ENCODE measurements at places on chromosomes 16 and 17. TPM values are rescaled to one million over a fixed set of nuclear protein-coding genes. Genes with fewer than 3 reads are reported as not detected.

DNA sequence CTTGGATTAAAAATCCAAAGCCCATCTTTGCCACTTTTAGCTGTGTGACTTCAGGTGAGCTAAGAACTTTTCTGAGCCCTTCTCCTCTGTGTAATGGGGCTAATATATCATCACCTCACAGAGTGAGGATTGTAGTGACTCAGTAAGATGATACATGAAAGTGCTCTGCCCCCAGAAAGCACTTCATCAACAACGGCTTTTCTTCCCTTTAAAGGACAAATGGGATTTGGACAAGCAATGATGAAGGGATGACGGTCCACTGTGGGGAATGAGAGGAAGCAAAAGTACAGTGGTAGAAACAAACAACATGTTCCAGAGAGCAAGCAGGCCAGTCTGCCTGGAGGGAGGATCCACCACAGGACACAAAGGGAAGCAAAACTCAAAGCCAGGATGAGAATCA is 14.3 kb upstream of the TMED6 start:
- H3K27ac ChIP-seq = no peak overlapping the region
- no peaks in the 10 kb centered on the region for H3K27me3 ChIP-seq
- no peak overlapping the region for H3K4me3 ChIP-seq
- no peaks in the 10 kb centered on the region for H3K4me1 ChIP-seq
- peaks cover 74% of the 10 kb centered on the region for H3K36me3 ChIP-seq

DNA sequence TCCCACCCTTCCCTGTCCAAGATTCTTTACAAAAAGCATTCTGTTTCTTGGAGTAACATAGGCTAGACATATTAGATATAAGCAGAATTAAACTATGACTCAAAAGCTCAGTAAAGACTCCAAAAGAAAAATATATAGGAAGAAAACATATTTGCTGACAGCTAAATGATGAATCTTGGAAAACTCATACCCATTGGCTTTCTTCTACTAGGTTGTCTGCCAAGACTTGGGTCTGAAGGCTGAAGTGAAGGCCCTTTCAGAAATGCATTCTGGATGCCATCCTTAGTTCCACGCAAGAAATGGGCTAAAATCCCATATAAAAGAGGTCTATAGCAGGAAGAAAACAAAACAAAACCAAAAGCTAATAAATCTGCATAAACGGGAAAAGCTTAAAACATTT is 15.1 kb downstream of the CEP20 start:
- H3K4me1 ChIP-seq = no peaks in the 10 kb centered on the region
- H3K36me3 ChIP-seq = peaks cover 20% of the 10 kb centered on the region
- no peak for DNase-seq
- H3K27ac ChIP-seq = no peak overlapping the region
- no peaks in the 10 kb centered on the region for H3K27me3 ChIP-seq

GRCh38 chr17:63998050-63998720 is at the start of gene PRR29:
Gene PRR29, plus strand, starts transcription at chr17:63998351. Its CDS starts 14 bp downstream, at chr17:63998365.
- peak within 1 kb of the TSS; percentile 56 for H3K4me3 ChIP-seq
- no peaks in the 10 kb centered on the region for H3K27me3 ChIP-seq
- no peak within 1 kb of the TSS for H3K27ac ChIP-seq
- H3K36me3 ChIP-seq = peaks cover 10% of the 10 kb centered on the region
- peaks cover 12% of the 10 kb centered on the region for H3K4me1 ChIP-seq

DNA sequence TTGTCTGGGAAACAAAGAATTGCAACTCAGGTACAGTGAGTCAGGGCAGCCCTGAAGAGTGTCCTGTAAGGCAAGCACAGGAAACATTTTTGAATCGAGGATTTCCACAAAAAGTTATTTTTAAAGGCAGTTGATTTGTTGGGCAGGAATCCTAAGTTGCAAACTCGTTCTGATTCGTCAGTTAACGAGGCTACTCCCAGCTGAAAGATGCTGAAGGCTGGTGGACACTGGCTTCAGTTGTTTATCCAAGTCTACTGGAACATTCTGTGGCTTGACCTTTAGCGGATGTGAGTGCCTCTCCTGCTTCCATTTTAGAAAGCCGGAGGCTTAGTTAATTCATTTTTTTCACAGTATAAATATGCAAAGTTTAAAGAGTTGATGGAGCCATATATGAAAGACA is 84.2 kb downstream of the KCNJ12 start:
- H3K4me3 ChIP-seq = no peak overlapping the region
- no peaks in the 10 kb centered on the region for H3K27me3 ChIP-seq
- H3K27ac ChIP-seq = no peak overlapping the region
- H3K36me3 ChIP-seq = no peaks in the 10 kb centered on the region
- no peak for DNase-seq
- H3K4me1 ChIP-seq = peaks cover 8% of the 10 kb centered on the region

- peaks cover 25% of the 10 kb centered on the region for H3K36me3 ChIP-seq
- peaks cover 14% of the 10 kb centered on the region for H3K4me1 ChIP-seq
- no peak overlapping the region for H3K4me3 ChIP-seq
- H3K27ac ChIP-seq = no peak overlapping the region
These were observed 2.3 kb downstream of the GP1BA start for GRCh38 chr17:4934173-4934979.

DNA sequence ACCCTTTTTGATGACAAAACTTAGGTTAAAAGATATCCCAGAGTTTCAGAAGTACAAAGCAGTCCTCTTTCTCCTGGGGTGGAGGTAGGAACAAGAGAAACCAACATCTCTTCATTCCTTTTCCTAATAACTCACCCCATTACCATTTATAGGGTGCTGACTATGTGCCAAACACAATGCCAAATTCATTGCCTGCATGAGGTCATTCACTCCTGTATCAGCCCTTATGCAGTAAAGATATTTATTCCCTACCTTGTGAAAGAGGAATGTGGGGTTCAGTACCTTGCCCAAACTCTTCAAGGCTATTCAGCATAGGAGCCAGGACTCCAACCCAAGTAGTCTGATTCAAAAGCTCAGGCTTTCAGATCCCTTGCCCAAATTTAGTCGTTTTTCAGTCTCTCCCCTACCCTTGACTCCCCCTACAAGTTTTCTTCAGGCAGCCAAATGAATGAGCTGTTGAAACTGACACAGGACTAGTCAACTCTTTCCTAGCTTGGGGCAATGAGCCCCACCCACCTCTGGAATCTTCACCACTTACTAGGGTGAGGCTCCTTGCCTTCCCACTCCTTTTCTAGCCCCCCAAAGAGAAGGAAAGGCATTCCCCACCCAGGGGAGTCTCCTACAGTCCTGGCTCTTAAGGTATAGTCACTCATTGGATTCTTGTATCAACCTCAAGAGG is 5.9 kb downstream of the KRT14 start:
- H3K4me1 ChIP-seq = no peaks in the 10 kb centered on the region
- no peak overlapping the region for H3K27ac ChIP-seq
- no peak overlapping the region for H3K4me3 ChIP-seq
- H3K27me3 ChIP-seq = no peaks in the 10 kb centered on the region

DNA sequence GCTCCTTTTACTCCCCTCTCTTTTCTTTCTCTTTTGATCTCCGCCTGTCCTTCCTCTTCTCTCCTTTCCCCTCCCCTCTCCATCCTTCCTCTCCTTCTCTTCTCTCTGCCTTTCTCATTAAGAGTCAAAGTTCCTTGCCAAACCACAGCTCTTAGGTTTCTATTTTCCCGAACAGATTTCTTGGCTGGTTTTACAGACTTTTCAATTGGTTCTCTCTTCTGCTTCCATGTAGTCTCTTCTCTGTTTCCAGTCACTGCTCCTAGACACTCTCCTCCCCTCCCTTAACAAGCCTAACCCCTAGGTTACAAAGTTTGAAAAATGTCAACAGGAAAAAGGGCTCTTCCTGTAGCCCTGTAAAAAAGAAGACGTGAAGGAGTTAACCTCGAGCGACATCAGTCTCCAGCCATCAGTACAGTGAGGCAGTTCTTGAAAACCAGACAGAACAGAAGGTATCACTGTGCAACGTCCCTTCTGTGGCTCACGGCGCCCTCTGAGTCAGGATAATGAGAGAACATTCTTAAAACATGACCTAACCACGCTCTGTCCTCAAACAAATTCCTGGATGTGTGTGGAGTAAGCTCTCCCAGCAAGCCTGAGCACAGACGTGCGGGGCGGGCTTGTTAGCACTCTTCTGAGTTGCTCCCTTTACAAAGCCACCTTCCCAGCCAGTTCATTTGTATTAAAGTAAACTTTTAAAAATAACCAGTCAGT is 11.6 kb upstream of the MARCHF10 start:
- H3K4me1 ChIP-seq = no peaks in the 10 kb centered on the region
- no peaks in the 10 kb centered on the region for H3K27me3 ChIP-seq
- peak; percentile 28 for DNase-seq
- H3K4me3 ChIP-seq = no peak overlapping the region
- H3K36me3 ChIP-seq = no peaks in the 10 kb centered on the region
- peak overlapping the region; percentile 6 for H3K27ac ChIP-seq

DNA sequence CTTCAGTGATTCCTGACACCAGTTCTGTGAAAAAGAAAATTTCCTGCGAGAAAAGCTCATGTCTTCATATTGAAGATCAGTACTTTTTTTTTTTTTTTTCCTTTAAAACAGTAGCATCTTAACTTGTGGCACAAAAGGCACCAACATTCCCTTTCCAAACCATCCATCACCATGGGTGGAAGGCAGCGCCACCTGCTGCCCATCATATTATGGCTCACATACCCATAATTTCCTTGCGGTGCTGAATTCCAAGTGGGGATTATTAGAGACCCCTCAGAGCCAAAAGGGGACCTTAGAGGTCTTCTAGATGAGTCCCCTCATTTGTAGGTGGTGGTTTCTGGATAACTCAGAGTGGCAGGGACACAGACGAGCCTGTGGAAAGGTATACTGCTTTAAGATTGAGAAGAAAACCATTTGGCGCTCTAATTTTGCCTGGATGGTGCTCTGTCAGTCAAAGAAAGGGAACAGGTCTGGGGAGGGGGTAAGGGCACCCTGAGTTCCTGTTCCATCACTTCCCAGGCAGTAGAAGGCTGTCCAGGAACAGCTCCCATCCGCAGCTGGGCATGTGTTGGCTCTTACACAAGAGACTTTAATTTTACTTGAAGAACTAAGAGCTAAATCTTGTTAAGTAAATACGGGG is 7.9 kb upstream of the SOST start:
- H3K27me3 ChIP-seq = no peaks in the 10 kb centered on the region
- H3K4me1 ChIP-seq = no peaks in the 10 kb centered on the region
- no peak for DNase-seq
- no peak overlapping the region for H3K4me3 ChIP-seq
- H3K36me3 ChIP-seq = peaks cover 2% of the 10 kb centered on the region

- H3K27me3 ChIP-seq = no peaks in the 10 kb centered on the region
- peaks cover 10% of the 10 kb centered on the region for H3K36me3 ChIP-seq
- no peak overlapping the region for H3K4me3 ChIP-seq
- H3K4me1 ChIP-seq = no peaks in the 10 kb centered on the region
These were observed 161.3 kb downstream of the AATF start for GRCh38 chr17:37109731-37110710.

GRCh38 chr17:48903401-48903800 is 4.8 kb upstream of the UBE2Z start:
- H3K27me3 ChIP-seq = no peaks in the 10 kb centered on the region
- no peak for DNase-seq
- no peaks in the 10 kb centered on the region for H3K36me3 ChIP-seq
- no peak overlapping the region for H3K27ac ChIP-seq
- H3K4me3 ChIP-seq = no peak overlapping the region
- H3K4me1 ChIP-seq = peaks cover 3% of the 10 kb centered on the region

GRCh38 chr17:18176176-18176575 is 7.5 kb upstream of the ALKBH5 start:
- DNase-seq = no peak
- H3K4me1 ChIP-seq = no peaks in the 10 kb centered on the region
- H3K27ac ChIP-seq = no peak overlapping the region
- H3K4me3 ChIP-seq = no peak overlapping the region
- H3K27me3 ChIP-seq = no peaks in the 10 kb centered on the region
- no peaks in the 10 kb centered on the region for H3K36me3 ChIP-seq

DNA sequence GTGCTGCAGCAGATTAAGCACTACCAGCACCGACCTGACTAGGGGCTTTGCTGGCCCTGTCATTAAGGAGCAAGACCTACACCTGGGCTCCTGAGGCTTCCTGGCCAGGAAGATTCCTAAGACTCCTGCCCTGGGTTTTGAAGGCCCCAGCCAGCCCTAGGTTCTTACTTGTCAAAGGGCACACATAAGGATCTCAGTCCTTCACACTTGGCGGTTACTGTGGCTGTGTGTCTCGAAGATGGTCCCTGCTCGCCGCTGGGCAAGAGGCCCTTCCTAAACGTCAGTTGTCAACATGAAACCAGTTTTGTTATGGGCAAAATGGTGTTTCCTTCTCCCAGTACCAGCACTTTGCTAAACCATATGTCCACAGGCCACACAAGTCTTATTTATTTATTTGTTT is 470.6 kb downstream of the TOX3 start:
- H3K36me3 ChIP-seq = no peaks in the 10 kb centered on the region
- no peak overlapping the region for H3K27ac ChIP-seq

SBK1 gene
- 5.2 TPM for polyA plus RNA-seq

KIF2B gene
- polyA plus RNA-seq = under 0.01 TPM

STXBP4 gene
- polyA plus RNA-seq = 1.9 TPM

CHMP1A gene
- polyA plus RNA-seq = 70.8 TPM

CCL3 gene
- polyA plus RNA-seq = 38.5 TPM

MARCHF10 gene
- polyA plus RNA-seq = 1.1 TPM
